Activated CD8-positive, alpha-beta T cell treated with anti-CD3 and anti-CD28 coated beads, Interleukin-2, amount 10 ng/mL, durations not matched to agents 7 days and 5 days (primary cell): ENCODE measurements at places on chromosomes 3 and 15. TPM values are rescaled to one million over a fixed set of nuclear protein-coding genes. Genes with fewer than 3 reads are reported as not detected.
A peak's percentile ranks its signal among the peaks of the same experiment; 100 is the strongest.

GRCh38 chr15:77599357-77599756, 33.4 kb downstream of the LINGO1 start:
- H3K4me1 ChIP-seq = peaks cover 3% of the 10 kb centered on the region
- DNase-seq = no peak
- H3K27ac ChIP-seq = no peak overlapping the region
- no peaks in the 10 kb centered on the region for H3K27me3 ChIP-seq

DNA sequence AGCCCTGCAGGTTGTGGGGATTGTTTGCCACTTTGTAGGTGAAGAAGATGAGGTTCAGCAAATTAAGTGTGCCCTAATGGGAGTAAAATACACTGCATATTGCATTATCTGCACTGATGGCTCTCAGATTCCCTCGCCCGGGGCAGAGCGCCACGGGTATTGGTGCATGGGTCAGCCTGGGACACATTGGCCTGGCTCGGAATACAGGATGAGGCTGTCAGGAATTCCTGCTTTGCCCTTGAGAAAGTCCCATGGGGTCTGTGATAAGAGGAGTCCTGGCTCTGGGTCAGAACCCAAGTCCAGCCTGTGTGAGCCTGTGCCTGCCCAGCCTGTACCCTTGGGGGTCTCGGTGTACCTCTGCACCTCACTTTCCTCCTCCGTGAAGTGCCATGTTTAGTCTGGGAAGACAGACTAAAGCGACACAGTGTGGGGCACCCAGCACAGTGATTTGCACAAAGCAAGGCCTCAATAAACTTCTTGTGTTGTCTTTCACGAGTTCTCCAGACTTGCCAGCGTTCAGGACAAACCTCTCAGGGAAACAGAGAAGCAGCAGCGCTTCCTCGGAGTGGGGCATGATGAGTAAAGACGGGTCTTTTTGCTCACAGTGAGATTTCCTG, 107.6 kb downstream of the LRRK1 start:
- H3K4me3 ChIP-seq = no peak overlapping the region
- H3K27ac ChIP-seq = no peak overlapping the region
- no peaks in the 10 kb centered on the region for H3K36me3 ChIP-seq
- peak; percentile 9 for DNase-seq
- no peaks in the 10 kb centered on the region for H3K4me1 ChIP-seq
- peaks cover 8% of the 10 kb centered on the region for H3K27me3 ChIP-seq

CP gene
- not detected for total RNA-seq

CYP1A2 gene
- total RNA-seq = not detected

DNA sequence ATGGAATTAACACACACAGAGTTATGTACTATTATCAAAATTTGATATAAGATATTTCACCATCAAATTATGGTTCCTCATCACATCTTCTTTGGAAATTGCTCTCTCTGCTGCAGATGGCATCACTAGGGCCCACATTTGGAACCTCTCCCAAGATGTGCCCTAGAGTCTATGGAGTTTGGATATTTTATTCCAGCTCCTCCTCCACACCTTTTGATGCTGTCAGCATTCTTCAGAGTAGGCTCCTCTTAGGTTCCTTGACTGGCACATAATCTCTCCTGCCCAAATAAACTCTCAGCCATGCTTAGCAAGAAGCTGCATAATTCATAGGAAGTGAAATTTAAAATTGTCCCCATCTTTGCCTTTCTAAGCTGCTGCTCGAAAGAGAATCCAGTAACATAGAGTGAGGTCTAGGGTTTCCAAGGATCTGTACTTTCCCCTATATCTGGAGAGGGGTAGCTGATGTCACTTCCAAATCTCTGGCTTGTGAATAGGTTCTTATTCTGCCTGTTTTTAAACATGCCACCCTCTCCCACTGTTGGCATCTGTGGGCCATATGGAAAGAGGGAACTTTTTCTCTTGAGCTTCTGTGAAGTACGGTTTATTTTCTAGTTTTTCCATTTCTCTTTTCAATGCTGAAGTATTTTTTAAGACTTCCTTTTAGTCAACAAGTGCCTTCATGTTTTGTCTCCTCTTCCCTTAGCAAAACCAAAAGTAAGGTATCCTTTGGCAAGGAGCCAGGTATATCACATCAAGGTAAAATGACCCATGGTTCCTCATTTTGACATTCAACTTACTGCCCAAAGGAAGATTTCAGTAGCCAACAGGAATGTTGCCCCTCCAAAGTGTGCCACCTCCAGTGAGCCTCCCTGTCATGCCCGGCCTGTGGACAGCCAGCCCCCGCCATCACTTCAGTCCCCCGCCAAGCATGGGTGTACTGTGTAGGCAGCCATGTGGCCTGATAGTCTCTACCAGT, 75.3 kb upstream of the C2CD4B start:
- no peak overlapping the region for H3K27ac ChIP-seq
- H3K36me3 ChIP-seq = no peaks in the 10 kb centered on the region
- DNase-seq = no peak
- peaks cover 3% of the 10 kb centered on the region for H3K27me3 ChIP-seq
- no peak overlapping the region for H3K4me3 ChIP-seq
- H3K4me1 ChIP-seq = no peaks in the 10 kb centered on the region

GRCh38 chr15:38588672-38589071, 24.1 kb upstream of the RASGRP1 start:
- no peak for DNase-seq
- no peak overlapping the region for H3K27ac ChIP-seq
- peaks cover 30% of the 10 kb centered on the region for H3K4me1 ChIP-seq
- H3K27me3 ChIP-seq = no peaks in the 10 kb centered on the region
- peaks cover 17% of the 10 kb centered on the region for H3K36me3 ChIP-seq
